ENCODE measurements at places on chromosomes 4 and X.

DNA sequence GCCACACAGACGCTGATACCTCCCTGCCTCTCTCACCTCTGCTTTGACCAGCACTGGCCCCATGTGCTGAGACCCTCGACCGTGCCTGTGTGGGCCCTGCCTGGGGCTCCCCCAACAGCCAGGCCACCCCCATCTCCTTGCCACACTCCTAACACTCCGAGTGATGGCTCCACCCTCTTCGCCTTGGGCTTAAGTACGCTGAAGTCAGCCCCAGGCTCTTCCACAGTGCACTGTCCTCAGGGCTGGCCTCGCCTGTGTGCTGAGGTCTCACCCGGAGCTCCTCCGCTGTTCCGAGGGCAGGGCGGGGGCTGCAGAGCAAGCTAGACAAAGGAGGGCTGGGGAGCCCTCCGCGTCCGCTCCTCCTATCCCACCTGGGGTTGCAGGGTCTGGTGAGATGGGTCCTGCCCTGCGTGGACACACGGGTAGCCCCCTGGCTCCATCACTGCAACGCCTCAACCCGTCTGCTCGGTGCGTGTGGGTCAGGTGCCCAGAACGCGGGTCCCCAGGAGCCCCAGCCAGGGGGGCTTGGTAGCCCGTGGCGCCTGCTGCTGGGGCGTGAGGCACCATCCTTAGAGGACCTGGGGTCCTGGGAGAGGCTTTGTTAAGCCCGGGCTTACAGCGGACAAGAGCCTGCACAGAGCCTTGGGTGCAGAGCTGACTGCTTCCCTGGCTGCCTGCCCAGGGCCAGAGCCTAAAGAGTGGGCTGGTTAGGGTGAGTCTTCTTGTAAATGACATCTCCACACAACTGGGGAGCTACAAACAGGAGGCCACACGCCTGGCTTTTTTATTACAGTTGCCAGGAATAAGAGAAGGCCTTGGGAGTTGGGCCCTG is 42.6 kb upstream of the NKX1-1 start:
- DNase-seq = no peak

DNA sequence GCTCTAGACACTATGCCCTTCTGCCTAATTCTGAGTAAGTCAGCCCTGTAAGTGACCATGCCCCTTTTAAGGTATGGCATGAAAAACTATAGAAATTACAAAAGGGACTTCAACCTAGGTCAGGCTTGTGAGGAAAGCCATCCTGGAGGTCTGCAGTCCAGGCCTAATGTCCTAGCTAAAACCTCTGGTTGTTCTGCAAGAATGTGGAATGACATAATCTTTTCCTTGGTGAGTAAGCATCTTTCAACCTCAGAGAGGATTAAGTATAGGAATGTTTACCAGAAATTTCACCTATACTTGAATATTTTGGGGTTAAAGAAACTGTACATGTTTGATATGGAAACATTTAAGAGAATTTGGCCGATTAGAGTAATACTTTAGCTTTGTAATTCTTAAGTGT is 23.8 kb upstream of the HPSE start:
- peak; percentile 81 for DNase-seq

DNA sequence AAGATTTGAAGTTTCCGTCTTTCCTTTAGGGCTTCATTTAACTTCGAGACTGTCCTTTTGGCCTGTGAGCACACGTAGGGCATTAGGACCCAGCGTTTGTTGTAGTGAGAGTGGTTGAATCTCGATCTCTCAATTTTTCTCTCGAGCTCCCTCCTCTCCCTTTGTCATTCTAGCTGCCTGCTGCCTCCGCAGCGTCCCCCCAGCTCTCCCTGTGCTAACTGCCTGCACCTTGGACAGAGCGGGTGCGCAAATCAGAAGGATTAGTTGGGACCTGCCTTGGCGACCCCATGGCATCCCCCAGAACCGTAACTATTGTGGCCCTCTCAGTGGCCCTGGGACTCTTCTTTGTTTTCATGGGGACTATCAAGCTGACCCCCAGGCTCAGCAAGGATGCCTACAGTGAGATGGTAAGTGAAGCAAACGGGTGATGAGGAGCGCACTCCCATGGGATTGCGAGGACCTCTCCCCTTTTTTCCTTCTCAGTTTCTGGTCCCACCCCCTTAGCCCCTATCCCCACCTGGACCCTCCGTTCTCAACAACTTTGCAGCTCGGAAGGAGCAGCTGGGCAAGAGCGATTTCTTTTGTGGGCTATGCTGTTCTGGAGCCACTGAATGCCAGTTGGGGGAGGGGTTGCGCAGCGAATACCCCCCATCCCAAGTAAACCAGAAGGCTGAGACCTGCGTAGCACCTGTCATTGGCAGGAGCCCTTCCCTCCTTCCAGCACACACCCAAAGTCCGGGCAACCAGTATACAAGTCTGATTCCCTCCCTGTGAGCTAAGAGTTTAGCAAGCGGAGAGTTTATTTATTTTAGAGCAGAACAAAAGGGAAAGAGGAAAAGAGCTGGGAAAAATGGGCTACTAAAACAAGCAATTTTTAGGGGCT is at the start of gene TMEM35A:
Gene TMEM35A, plus strand, starts transcription at position 164 of the 883 bp plus-strand sequence. Its CDS starts 124 bp downstream, at position 288.
- no peak for DNase-seq

DNA sequence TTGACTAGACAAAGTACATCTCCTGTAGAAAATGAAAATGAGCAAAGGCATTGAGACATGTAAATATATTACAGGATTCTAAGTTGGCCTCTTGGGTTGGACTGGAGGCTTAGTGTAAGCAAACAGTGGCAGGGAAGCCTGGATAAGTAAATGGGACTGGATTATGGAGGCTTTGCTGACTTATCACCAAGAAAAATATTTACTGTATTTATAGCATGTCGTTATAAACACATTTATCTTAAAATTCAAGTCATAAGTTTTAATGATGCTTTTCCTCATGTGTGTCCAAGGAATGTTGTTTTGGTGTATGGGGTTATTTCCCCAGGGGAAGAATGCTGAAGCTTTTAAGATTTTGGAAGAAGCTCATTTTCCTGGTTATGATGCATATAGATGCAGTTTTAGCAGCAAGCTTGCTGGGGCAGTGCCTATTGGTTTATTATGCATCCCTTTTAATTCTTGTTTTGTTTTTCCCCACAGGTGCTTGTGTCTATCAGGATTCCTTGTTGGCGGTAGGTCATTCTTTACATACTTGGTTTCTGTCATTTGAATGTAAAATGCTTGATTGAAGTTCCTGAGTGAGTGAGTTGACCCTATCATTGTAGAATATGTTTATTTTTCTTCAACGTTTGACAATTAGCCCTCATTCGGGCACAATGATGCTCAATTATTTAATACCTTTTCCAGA is 8.5 kb downstream of the FRAS1 start:
- no peak for DNase-seq

- DNase-seq = no peak
These were observed 1827.2 kb downstream of the ARAP2 start for GRCh38 chr4:34417160-34417559.

GRCh38 chr4:14902342-14902741 is 99.9 kb upstream of the CPEB2 start:
- DNase-seq = no peak

DNA sequence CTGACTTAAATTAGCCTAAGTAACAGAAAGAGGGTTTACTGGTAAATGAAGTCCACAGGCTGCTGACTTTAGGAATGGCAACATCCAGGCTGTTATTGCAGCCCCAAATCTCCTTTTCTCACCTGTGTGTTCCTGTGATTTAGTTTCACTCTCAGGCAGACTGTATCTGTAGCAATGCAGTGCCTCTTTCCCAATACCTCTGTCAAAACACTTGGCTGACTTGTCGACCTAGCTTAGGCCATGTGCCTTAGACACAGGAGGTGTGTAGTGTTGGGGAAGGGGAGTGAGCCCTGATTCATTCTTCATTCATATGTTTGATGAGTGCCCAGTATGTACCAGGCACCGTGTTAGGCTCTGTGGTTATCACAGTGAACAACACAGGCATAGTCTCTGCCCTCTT is 46.9 kb downstream of the JADE3 start:
- no peak for DNase-seq

DNA sequence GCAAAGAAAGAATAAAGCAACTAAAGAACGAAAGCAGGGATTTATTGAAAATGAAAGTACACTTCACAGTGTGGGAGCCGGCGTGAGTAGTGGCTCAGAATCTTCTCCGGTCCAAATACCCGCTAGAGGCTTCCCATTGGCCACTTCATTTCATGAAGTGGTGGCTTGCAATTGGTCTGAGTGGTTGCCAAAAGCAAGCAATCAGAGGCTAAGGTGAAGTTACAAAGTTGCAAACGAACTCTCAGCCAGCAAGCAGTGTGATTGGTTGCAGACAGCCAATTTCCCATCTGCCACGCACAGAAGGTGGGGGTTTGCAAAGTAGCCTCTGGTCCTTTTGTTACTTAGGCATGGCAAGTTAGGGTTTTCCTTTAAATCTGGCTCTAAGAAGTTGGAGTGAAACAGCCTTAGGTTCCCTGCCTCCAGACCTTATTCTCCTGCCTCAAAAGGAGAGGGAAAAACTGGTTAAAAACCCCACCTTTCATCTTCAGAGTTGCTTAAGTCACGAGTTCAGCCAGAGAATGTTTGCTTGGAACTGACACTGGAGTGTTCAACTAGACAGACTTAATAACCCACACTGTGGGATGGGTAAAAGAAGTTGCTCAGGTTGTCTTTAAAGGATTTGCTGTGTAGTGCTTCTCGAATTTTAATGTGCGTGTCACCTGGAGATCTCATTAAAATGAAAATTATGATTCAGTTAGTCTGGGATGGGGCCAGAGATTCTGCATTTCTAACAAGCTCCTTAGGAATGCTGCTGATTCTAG is 6.9 kb upstream of the CLOCK start:
- peak; percentile 90 for DNase-seq

DNA sequence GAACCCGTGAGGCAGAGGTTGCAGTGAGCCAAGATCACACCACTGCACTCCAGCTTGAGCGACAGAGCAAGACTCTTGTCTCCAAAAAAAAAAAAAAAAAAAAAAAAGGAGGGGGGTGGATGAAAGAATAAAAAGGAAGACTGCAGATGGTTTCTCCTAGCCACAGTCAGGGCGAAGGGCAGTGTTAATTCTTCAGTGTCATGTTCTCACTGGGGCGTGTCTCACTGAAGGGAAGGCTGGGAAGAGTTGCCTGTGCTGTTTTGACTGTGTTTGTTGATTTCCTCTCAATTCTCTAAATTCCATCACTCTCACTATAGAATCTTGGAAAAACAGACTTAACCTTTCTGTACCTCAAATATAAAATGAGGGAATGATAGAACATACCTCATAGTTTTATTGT is 71.6 kb upstream of the DHX15 start:
- no peak for DNase-seq

- no peak for DNase-seq
These were observed 229.4 kb downstream of the LDB2 start for GRCh38 chr4:16669036-16669435.

DNA sequence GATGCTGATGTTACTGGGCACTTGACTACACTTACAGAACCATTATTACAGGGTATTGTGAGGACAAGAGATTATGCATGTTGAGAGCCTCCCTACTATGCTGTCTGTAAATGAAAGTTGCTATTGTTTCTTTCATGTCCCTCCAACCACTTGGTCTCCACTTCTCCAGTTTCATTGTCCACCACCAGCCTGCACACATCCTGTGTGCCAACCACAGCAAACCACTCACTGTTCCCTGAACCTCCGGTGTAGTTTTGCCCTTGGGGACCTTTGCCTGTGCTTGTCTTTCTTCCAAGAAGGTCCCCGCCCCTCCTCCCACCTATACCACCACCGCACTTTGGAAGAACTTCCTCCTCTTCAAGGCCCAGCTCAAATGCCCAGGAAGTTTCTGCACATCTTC is 43.1 kb upstream of the AFF2 start:
- DNase-seq = no peak

- no peak for DNase-seq
These were observed 52.1 kb upstream of the SHOX start for GRCh38 chrX:578531-578930.

GRCh38 chr4:18077808-18078207 is 56.3 kb upstream of the LCORL start:
- DNase-seq = no peak

- DNase-seq = no peak
These were observed 81.6 kb upstream of the TBC1D9 start for GRCh38 chr4:140837736-140838135.

- no peak for DNase-seq
These were observed 73.9 kb downstream of the KDR start for GRCh38 chr4:55051532-55051931.

- DNase-seq = no peak
These were observed 604.9 kb upstream of the ZFP42 start for GRCh38 chr4:187390646-187391045.

- no peak for DNase-seq
These were observed 89.3 kb upstream of the SRD5A3 start for GRCh38 chr4:55256787-55257186.

DNA sequence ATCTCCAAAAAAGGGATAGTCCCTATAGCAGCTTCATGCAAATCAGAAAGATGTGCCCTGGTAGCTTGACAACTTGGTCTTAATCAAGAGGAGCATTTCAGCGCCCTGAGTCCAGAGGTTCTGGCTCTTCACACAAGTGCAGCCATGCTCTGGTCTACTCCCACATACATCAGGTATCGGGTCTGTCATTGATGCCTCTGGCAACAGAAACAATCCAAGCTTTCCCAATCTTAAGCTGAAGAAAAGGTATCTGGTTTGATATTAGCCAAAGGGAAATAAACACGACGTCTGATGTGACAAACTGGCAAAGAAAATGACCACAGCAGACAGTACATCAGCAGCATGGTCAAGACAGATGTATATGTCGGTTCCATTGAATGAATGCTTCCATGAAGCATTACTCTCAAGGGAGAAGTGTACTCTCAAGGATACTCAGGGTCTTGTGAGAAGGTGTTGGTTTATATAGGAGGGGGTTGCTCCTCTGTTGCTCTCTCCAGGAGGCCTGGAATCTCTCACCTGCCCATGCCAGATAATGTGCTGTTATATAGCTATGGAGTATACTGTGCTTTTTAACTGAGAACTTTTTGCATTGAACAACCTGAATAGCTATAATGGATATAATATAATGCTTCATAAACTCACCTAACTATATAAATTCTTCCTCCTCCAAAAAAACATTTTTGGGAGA is 879.6 kb upstream of the PCDH10 start:
- DNase-seq = no peak

GRCh38 chrX:19739683-19740082 is 147.7 kb downstream of the SH3KBP1 start:
- DNase-seq = peak; percentile 51

GRCh38 chr4:7862561-7863192 is 77.0 kb downstream of the AFAP1 start:
- no peak for DNase-seq

DNA sequence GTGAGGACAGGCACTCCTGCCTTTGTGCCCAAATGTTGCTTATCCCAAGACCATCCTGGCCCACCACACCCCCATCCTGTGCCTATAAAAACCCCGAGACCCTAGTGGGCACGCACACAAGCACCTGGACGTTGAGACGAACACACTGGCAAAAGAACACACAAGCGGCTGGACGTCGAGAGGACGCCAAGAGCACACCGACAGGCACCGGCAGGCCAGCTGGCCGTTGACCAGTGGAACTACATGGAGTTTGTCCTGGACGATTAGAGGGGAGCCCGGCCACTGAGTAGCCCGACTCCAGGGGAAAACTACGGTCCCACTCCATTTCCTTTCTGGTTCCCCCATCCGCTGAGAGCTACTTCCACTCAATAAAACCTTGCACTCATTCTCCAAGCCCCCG is 301.7 kb downstream of the PCDH10 start:
- no peak for DNase-seq
